ENCODE measurements at places on chromosomes 6 and 20. TPM values are rescaled to one million over a fixed set of nuclear protein-coding genes. Genes with fewer than 3 reads are reported as not detected.

Gene ESR1
- total RNA-seq: not detected

DNA sequence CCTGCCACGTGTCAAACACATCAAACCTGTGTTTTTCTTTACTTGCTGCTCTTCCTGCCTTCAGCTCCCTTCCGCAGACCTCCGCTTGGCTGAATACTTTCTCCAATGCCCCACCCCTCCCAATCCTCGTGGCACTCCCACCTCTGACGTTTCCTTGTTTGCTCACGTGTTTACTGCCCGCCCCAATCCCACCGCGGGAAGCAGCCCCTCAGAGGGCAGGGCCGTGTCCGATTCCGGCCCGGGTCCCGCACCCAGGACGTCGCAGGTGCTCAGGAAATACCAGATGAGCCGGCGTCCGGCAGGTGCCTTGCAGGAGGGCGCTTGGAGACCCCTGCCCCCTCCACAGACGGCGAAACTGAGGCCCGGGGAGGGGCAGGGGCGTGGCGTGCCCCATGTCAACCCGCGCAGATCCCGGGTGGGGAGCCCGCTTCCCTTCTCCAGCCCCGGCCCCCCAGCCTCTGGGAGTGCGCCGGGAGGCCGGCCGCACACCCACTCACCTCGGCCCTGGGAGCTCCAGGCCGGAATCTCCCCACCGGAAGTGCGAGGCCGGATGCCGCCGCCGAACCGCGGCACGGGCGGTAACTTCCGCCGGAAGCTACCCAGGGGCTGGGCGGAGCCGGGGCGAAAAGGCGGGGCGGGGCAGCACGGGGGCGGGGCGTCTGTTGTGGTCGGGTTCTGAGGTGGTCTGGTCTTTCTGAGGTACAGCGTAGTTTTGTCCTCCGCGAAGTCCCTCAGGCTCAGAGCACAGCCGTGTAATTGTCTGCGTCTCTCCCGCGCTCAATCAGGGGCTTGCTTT is 42.3 kb downstream of the ELMO2 start:
- H3K27ac ChIP-seq: peak overlapping the region; percentile 94
- peaks cover 36% of the 10 kb centered on the region for H3K36me3 ChIP-seq

- H3K27ac ChIP-seq: peak overlapping the region; percentile 38
- no peaks in the 10 kb centered on the region for H3K27me3 ChIP-seq
- peaks cover 13% of the 10 kb centered on the region for H3K36me3 ChIP-seq
- peak; percentile 55 for DNase-seq
Measured at GRCh38 chr20:62381202-62381797, 5.6 kb upstream of the RPS21 start.

DNA sequence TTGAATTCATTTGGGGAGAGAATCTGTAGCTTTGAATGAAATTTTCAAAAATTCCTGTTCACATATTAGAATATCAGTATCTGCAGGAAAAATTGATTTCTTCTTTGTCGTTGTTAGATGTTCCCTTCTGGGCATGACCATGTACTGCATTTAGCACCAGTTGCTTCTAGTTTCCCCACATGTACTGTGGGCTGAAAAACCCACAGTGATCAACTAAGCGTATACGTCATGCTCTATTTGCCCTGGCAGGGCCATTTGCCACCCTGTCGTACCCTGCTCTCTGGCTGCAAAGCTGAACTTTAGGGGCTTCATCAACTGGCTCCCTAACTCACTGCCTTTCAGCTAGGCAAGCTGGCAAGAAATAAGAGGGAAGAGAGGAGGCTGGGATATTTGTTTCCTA is 340.7 kb upstream of the TSHZ2 start:
- no peaks in the 10 kb centered on the region for H3K36me3 ChIP-seq
- no peak for DNase-seq
- no peak overlapping the region for H3K27ac ChIP-seq
- no peaks in the 10 kb centered on the region for H3K27me3 ChIP-seq
- H3K4me3 ChIP-seq: no peak overlapping the region

All from activated CD4-positive, alpha-beta memory T cell treated with anti-CD3 and anti-CD28 coated beads for 36 hours (primary cell).